ENCODE measurements at places on chromosomes 2 and 18.

DNA sequence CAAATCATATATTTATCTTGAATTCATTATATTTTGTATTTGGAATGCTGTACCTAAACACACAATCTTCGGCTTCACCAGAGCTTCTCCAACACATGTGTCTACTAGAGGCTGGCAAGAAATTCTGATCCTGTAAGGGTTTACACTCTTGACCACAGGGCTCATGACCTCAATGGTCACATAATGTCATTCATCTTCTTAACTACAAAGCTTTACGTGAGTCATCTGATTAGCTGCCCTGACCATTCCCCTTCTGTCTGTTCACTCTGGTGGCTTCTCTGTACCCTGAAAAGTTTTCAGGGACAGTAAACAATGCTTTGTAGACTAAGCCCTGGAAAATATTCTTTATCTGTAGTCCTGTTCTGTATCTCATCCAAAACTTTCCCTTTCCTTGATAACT, 423.9 kb downstream of the CMPK2 start:
- DNase-seq, result no peak

GRCh38 chr2:169090133-169090820, 20.9 kb downstream of the DHRS9 start:
- no peak for DNase-seq

DNA sequence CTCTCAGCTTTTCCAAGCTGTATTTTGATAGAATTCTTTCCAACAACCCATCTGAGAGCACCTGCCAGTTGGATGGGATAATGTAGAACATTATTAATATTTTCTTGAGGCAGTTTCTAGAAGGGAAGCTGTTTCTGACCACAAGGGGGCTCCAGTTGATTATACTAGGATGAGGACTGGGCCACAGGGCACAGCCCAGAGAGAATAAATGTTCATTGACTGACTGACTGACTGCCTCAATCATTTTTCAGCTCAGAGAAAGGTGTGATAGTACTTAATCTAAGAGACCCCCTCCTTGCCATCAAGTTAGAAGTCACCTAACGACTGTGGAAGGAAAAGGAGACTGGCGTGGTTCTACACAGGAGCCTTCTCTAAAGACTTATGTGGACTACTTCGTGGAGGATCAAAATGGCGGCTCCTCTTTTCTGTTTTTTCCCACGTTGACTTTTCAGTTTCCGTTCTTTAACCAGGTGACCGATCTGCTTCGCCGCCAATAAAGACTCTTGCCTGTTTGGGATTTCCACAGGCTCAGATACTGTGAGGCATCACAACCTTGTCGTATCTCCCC, 31.9 kb upstream of the CREG2 start:
- DNase-seq, result peak; percentile 51

DNA sequence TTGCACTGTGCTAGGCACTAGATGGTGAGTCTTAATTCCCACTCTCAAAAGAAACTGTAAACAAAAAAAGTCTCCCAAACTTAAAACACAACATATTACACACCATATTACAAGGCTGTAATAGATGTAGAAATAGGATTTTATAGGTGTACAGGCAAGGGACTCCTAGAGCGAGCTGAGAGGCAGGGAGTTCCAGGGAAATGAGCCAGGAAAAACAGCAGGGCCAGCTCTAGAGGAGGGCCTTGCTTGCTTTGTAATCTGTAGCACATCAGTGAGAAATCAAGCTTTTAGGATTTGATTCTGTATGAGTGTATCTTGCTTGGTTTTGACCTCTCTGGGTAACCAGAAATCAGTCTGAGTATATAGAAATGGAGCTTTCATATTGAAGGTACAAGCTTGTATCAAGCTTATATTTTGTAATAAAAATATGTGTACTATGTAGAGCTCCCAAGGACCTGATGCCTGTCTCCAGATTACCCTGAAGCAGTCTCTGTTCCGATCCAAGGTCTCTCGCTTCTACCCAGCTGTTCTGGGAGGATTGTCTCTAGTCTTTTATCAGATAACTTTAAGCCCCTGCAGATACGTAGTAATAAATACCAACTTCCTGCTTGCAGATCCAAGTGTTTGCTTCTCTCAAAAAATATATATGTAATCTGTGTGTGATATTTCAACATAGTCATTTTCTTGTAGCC, 73.0 kb downstream of the MYO1B start:
- no peak for DNase-seq

- no peak for DNase-seq
Measured at GRCh38 chr2:204974487-204974886, 429.2 kb downstream of the PARD3B start.

DNA sequence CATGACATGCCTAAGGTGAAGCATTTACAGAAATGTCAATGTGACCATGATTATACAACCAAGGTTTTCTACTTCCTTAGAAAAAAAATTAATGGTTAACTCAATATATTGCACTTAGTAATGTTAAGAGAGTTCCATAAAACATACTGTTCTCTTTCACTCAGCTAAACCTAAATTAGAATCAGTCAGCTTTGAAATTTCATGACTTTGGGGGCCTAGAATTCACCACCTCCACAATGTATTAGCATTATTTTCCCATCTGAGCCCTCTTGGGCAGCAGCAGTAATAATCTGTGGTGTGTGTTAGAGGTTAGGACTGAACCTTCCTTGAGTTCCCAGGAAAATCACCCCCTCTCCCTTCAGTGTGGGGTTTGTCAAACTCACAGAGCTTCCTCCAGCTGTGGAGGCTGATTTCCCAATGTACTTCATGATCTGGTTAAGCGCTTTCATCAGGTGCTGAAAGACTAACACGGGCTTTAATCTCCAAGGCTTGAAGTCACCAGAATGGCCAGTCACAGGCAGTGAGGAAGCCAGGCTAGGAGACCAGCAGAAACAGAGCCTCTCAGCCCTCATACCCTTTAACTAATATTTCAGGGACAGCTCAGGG, 7.1 kb upstream of the UPP2 start:
- DNase-seq, result no peak

DNA sequence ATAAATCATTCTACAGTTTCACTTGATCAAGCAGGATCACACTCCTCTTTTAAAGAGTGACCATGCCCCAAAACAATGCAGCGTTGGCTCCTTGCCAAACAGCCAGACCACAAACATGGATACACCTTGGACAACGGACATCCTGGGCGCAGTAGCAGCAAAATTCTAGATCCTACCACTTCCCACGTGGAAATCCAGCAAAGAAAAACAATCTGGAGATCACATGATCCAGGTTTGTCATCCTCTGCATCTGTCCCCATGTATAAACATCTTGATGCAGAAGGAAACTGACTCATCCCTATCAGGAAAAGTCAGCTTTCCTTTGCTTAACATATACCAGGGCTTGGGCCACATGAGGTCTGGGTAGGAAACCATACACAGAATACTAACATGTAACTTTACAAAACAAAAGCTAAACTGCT, 53.1 kb downstream of the ZNF521 start:
- DNase-seq, result no peak

DNA sequence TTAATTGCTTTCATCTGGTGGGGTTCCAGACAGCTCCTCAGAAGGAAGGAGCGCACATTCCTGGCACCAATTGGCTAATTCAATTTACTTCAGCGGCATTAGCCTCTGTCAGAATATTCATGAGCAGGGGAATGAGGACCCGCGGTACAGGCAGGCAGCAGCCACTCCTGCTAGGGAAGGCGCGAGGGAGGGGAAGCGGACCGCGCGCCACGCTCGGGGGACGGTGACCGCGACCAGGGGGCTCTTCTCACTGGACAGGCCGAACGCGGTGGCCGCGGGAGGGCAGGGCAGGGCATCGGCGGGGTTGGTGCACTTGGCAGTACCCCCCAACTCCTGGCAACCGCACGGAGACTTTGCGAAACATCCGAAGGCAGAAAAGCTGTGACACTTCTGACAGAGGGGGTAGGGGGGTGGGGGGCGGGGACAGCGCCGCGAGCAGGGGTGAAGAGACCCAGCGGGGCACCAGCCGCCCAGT, at the start of gene CDH20:
Gene CDH20 (plus strand): TSS at position 160 of the 475 bp plus-strand sequence.
- no peak for DNase-seq

DNA sequence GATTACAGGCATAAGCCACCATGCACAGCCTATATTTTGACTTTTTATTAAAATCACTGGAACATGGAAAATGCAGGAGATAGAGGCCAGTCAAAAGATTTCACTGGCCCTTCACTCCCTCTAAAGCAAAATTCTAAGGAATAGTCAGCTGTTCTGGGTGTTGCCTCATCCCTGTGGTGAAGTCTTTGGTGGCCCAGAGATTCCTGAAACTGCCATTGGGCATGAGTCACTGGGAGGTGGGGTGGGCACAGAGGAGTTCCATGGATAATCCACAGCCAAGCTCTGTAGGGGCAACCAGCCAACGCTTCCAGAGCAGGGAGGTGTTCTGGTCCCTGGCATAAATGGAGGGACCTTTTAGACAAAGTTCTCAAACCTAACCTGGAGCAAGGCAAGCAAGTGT, 89.7 kb upstream of the TTC39C start:
- no peak for DNase-seq

GRCh38 chr18:68840554-68841263, 42.8 kb downstream of the CCDC102B start:
- no peak for DNase-seq

DNA sequence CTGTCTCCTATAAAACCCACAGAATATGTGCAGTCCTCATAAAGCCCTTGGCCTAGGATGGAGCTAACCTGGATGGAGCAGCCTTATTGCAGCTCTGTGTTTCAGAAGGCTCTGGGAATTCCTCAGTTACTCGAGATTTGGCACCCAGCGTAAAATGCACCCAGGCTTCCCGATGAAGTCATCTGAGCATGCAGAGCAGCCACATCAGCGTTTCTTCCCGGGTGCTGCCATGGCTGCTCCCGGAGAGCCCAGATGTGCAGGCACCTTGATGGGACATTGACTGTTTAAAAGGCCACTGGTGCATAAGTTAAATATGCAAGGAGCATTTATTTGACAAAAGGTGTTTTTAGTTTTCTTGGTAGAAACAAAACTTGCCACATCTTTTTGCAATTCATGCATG, 115.2 kb downstream of the MBP start:
- DNase-seq, result no peak

- no peak for DNase-seq
Measured at GRCh38 chr2:143948710-143949109, 571.2 kb downstream of the ZEB2 start.

DNA sequence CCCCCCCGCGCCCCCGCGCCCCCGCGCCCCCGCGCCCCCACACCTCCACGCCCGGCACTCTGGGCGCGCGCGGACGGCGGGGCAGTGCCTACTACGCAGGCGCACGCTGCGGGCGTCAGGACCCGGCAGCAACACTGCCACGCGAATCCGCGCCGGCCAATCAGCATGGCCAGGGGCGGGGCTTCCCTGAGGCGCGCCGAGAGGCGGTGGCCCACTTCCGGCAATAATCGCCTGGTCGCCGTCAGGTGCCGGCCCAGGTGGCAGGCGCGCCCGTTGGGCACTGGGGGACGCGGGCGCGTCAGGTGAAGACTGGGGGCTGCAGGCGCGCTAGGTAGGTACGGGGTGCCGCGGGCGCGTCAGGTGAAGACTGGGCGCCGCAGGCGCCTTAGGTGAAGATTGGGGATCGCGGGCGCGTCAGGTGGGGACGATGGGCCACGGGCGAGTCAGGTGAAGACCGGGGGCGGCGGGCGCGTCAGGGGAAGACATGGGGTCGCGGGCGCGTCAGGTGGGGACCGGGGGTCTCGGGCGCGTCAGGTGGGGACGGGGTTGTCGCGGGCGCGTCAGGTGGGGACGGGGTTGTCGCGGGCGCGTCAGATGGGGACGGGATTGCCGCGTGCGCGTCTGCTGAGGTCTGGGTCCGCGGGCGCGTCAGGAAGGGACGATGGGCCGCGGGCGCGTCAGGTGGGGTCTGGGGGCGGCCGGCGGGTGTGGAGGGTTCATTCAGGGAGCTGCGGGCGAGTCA, 219.1 kb downstream of the RTP5 start:
- peak; percentile 85 for DNase-seq

DNA sequence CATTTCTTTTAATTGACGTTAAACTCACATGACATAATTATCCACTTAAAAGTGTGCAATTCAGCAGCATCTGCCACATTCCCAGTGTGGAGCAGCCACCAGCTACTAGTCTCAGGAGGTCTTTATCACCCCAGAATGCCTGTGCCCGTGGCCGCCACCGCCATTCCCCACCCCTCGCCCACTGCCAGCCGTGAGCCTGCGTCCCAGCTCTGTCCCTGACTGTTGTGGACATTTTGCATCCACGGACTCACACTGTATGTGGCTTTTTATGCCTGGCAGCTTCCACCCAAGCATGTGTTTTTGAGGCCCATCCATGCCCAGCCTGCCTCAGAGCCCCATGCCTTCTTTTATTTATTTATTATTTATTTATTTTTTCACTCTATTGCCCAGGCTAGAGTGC, 9.2 kb downstream of the BOK start:
- DNase-seq, result no peak

GRCh38 chr2:233993461-233993860, 57.0 kb upstream of the SPP2 start:
- DNase-seq, result no peak

- no peak for DNase-seq
Measured at GRCh38 chr2:172200495-172201085, 97.9 kb upstream of the DLX2 start.

DNA sequence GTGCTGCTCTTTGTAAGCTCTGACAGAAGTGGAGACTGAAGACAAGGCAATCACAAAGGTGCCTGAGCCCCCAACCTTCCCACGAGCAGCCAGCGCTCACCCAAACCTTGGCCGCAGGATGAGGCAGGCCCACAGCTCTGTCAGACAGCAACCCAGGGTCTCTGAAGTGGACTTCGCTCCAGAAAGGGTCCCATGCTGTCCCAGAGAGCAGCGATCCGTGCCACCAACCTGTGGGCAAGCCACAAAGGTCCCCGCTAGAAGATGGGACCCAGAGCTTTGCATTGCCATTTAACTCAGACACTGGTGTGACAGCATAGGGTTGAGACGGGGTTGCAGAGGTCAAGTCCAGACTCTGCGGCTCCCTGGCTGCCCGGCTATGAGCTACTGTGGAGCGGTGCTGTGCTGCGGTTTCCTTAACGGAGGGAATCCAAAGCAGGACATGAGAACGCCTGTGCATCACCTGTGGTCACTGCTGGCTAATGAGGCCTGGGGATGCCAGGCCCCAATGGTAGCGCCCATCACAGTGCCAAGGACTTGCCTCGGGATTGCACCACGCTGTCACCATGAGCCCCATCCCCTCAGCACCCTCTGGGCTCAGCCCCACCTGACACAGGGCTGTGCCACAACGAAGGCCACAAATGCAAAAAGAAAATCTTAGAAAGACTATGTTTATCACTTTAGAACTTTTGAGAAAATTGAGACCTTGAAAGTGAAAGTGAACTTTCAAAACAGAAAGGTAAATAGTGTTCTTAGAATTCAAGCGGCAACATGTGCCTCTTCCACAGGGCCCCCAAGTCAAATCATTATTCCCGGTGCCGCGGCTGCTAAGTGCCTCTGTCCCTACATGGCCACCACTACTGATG, 103.4 kb downstream of the HDAC4 start:
- DNase-seq, result no peak

GRCh38 chr2:42523341-42523740, 29.6 kb upstream of the KCNG3 start:
- no peak for DNase-seq

- no peak for DNase-seq
Measured at GRCh38 chr18:34806527-34806926, 96.4 kb downstream of the DTNA start.

GRCh38 chr2:55033076-55033742, 17.0 kb downstream of the RTN4 start:
- no peak for DNase-seq

Data from CD8-positive, alpha-beta T cell (primary cell).